ENCODE measurements at places on chromosomes 2 and 18.

GRCh38 chr2:209307161-209308001, 116.5 kb upstream of the MAP2 start:
- DNase-seq = no peak

DNA sequence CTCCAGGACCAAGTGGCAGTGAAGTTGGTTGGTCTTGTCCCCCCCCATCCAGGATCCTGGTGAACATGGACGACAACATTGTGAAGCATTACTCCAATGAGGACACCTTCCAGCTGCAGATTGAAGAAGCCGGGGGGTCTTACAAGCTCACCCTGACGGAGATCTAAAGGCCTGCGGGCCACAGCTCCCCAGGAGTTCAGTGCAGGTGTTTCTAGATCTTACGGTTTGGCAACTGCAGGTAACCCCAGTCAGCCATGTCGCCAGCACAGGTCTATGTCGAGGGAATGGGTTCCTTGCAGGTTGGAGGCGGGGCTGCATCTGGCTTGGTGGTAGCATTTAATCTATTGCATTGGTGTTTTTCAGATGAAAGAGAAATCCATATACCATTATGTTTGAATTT, 42.8 kb upstream of the KLF11 start:
- no peak for DNase-seq

DNA sequence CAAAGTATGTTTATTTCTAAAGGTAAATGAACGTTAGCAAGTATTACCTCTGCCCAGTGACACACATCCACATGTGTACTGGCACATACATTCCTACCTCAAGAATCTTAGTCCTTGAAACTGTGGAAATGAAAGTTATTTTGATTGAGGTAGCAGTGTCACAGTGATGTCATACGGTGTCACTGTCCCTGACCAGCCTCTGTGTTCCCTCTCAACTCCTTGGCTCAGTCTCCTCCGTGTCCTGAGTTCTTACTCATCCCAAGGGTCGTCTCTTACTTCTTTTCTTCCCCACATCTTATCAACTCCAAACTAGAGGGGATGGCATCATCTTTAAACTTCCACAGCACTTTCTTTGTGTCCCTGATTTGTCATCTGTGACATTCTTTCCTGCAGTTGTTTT, 3.3 kb downstream of the NCK2 start:
- no peak for DNase-seq

DNA sequence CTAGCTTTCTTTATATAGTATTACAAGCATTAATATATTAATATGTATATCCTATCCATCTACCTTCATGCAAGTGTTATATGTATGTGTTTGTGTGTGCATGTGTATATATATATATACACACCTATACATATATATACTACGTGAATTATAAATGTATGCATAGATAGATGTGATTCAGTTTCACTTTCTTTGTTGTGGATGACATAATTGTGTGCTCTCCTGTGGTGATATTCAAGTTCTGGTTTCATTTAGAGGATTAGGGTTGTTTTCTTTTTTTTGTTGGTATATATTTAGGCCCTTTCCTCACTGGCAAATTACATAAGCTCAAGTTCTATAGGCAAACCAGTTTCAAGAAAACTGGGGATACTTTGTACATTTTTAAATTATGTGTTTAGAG, 225.7 kb upstream of the FANCL start:
- DNase-seq = no peak

- no peak for DNase-seq
These were observed 385.7 kb downstream of the HRH4 start for GRCh38 chr18:24846138-24846537.

GRCh38 chr2:240455272-240455646, 19.8 kb downstream of the GPC1 start:
- DNase-seq = no peak
